Neural progenitor cell (in vitro differentiated cells): ENCODE measurements at places on chromosomes 13 and 19.
A peak's percentile ranks its signal among the peaks of the same experiment; 100 is the strongest.

DNA sequence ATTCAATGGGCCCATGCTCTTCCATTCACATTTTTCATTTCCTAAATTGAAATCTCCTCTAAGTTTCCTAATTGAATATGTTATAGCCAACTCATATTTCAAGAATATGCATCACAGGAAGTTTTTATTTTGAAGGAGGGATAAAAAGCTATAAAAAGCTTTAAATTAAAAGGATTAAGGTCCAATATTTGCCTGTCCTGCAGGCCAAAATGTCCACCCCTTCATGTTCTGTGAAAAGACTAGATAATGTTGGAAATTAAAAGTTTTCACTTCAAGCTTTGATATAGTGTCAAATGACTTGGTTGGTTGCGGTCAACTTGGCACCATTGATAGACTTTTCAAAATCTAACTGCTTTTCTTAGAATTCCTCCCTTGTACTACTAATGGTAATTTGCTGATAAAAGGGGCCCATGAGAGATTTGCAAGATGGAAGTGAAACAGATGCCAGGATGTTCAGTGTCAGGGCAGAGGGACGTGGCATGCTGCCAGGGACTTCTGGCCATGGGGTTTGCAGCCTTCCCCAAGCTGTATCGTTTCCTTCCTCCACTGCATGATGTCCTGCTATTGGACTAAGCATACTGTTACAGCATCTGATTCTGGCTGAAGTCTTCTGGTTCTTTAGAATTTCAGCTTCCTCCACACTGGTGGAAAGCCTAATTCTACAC, 547.3 kb upstream of the MIR17HG start:
- peaks cover 12% of the 10 kb centered on the region for H3K4me1 ChIP-seq
- H3K36me3 ChIP-seq: no peaks in the 10 kb centered on the region
- DNase-seq: no peak
- no peak overlapping the region for H3K4me3 ChIP-seq
- no peak overlapping the region for H3K27ac ChIP-seq

DNA sequence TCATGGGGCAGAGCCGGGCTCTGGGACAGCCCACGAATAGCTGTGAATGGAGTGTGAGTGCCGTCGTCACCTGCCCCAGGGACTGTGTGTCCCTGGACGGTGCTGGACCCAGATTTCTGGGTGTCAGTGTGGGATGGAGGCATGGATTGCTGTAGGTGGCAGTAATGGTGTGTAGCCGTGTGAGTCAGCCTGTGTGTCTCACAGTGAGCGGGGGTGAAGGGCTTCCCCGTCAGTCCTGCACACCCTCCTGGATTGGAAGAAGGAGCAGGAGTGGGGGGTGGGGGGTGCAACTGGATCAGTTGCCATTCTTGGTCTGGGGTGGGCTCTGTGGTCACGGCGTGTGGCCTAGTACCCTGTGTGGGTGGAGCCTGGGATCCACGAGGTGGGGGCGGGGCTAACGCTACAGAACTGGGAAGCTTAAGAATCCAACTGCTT, 6.5 kb upstream of the LTBP4 start:
- H3K36me3 ChIP-seq: no peaks in the 10 kb centered on the region
- H3K27ac ChIP-seq: no peak overlapping the region
- DNase-seq: no peak
- peaks cover 36% of the 10 kb centered on the region for H3K27me3 ChIP-seq
- H3K4me1 ChIP-seq: peaks cover 27% of the 10 kb centered on the region

- H3K36me3 ChIP-seq: no peaks in the 10 kb centered on the region
- H3K4me1 ChIP-seq: no peaks in the 10 kb centered on the region
- no peak for DNase-seq
- peak overlapping the region; percentile 95 for H3K4me3 ChIP-seq
- H3K27me3 ChIP-seq: no peaks in the 10 kb centered on the region
- no peak overlapping the region for H3K27ac ChIP-seq
These were observed 630 bp downstream of the PNPLA6 start for GRCh38 chr19:7535998-7536695.

DNA sequence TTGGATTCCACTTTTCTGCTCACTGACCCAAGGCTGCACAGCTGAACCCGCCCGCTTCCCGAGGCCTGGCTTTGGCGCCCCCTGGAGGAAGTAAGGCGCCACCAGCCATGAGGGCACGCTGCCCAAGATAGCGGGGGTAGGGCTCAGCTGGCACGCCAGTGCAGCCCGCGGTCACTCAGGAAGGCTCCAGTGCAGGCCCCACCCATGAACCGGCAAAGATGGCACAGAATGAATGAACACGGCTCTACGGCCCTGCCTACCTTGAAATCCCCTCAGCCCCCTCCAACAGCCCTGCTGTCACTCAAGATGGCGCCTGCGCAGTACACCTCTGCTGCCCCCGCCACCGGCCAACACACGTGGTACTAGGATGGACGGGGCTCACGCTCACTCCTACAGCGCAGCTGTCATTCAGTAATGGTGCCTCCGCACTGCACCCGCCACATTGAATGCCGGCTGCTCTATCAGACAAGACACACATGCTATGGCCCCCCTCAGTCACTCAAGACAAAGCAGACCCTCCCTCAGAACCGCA, 3.0 kb downstream of the PEG3 start:
- H3K4me3 ChIP-seq: no peak overlapping the region
- DNase-seq: no peak
- no peaks in the 10 kb centered on the region for H3K4me1 ChIP-seq
- no peak overlapping the region for H3K27ac ChIP-seq
- no peaks in the 10 kb centered on the region for H3K36me3 ChIP-seq

- no peaks in the 10 kb centered on the region for H3K4me1 ChIP-seq
- no peaks in the 10 kb centered on the region for H3K36me3 ChIP-seq
- no peaks in the 10 kb centered on the region for H3K27me3 ChIP-seq
- no peak overlapping the region for H3K27ac ChIP-seq
- no peak overlapping the region for H3K4me3 ChIP-seq
- no peak for DNase-seq
These were observed 1665.9 kb upstream of the PCDH20 start for GRCh38 chr13:63081400-63082014.

DNA sequence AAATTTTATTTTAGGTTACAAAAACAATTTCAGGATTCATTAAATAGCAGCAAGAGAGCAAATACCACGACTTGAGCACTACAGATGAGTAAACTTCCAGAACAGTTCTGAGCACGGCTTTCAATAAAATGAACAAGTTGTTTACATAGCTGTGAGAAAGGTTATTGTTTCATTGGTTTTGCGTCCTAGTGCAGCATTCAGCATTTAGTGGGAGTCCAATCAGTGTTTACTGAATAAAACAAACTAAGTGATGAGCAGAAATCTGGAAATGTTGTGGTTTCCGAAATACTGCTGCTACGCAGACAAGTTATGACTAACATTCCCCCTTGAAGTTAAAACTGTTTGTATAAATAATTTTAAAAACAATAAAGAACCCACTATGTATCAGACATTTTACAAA, 251.5 kb upstream of the STARD13 start:
- H3K36me3 ChIP-seq: no peaks in the 10 kb centered on the region
- no peak for DNase-seq
- H3K27me3 ChIP-seq: no peaks in the 10 kb centered on the region
- H3K27ac ChIP-seq: no peak overlapping the region
- H3K4me1 ChIP-seq: peaks cover 15% of the 10 kb centered on the region

DNA sequence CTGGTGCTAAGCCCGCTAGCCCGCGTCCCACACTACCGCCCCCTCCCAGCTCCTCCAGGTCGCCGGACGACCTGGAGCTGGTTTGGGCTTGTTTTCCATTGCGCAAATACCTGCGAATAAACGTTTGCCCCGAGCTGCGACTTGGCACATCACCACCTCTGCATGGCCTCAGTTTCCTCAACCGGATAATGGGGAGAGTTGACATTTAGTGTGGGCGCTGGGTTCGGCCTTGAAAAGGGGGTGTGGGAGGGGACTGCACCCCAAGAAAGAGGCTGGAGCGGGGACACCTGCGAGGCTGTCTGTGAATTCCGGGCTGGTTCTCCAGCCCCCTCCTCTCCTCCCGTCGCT, 11.0 kb upstream of the JUND start:
- H3K27me3 ChIP-seq: no peaks in the 10 kb centered on the region
- no peaks in the 10 kb centered on the region for H3K36me3 ChIP-seq
- peak overlapping the region; percentile 55 for H3K4me3 ChIP-seq
- no peak for DNase-seq
- peak overlapping the region; percentile 22 for H3K27ac ChIP-seq
- peaks cover 25% of the 10 kb centered on the region for H3K4me1 ChIP-seq
